ENCODE measurements at places on chromosomes 1 and 21.

DNA sequence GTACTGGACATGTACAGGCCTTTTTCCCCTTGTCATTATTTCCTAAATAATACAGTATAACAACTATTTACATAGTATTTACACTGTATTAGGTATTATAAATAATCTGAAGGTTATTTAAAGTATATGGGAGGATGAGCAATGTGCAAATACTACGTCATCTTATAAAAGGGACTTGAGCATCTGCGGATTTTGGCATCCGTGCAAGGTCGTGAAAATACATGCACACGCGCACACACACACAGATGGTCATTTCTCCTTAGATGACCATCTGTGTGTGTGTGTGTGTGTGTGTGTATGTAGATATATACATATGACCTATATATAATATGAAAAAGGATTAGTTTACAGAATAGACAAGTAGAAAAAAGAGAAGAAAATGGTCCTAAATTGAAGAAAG lies 15.4 kb downstream of the ALG14 start:
- no peak for DNase-seq

- DNase-seq, result no peak
These were observed 1328.6 kb downstream of the MRPL39 start for GRCh38 chr21:24278711-24279110.

- DNase-seq, result peak; percentile 87
These were observed at the start of gene PHGDH for GRCh38 chr1:119711804-119712341. Gene PHGDH, plus strand, starts transcription at chr1:119711934. Its CDS starts 89 bp downstream, at chr1:119712023.

GRCh38 chr1:36513676-36514473 lies 31.2 kb upstream of the CSF3R start:
- no peak for DNase-seq

DNA sequence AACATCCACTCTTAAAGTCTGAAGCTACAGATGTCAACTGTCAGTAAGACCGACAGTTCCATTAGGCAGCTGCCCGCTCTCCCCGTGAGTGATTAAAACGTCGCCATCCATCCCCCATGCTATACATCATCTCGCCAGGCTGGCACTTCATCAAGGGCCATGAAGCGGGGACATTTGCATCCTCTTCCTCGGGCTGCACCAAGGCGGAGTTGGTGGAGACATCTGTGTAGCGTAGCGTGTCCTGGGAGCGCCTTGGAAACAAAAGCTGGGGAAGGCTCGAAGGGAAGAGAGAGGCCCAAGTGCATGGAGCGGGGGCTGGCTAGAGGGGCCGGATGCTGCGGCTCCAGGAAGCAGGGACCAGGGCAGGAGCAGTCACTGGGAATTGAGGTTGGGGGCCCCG lies 250.1 kb downstream of the KAZN start:
- DNase-seq, result no peak
